ENCODE measurements at places on chromosomes 5 and 9.

GRCh38 chr9:107455425-107456135, 34.0 kb downstream of the KLF4 start:
- no peak for DNase-seq

GRCh38 chr5:5207828-5208227, 67.7 kb downstream of the ADAMTS16 start:
- no peak for DNase-seq

DNA sequence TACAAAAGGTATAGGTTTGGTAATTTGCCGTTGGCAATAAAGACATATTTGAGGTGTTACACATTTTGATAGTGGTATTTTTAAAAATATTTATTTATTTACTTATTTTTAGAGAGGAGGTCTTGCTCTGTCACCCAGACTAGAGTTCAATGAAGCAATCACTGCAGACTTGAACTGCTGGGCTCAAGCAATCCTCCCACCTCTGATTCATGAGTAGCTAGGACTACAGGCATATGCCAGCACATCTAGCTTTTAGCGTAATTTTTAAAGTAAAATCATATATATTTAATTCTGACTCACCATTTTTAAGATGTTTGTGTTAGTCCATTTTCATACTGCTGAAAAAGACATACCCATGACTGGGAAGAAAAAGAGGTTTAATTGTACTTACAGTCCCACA, 1974.3 kb downstream of the EFNA5 start:
- no peak for DNase-seq

- no peak for DNase-seq
These were observed 22.6 kb downstream of the PRRC2B start for GRCh38 chr9:131416509-131416908.

DNA sequence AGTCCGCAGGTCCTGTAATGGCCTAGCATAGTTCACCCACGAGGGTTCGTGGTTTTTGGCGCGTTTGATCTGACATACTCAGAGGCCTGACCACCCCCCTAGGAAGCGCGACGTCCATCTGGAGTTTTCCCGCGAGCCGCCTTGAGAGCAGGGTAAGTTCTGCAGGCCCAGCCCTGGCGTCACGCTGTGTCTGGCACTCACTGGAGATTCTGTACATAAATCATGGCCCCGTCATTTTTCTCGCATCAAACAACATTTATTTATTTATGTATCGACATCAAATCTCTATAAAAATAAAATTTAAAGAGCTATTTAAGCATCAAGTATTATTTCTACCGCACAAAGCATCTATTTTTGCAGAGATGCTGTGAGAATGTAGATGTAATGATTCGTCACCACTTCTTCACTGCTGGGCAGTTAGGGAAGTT, 437 bp upstream of the TRIM41 start:
- DNase-seq, result no peak

- no peak for DNase-seq
These were observed 120.4 kb upstream of the FST start for GRCh38 chr5:53359916-53360517.

DNA sequence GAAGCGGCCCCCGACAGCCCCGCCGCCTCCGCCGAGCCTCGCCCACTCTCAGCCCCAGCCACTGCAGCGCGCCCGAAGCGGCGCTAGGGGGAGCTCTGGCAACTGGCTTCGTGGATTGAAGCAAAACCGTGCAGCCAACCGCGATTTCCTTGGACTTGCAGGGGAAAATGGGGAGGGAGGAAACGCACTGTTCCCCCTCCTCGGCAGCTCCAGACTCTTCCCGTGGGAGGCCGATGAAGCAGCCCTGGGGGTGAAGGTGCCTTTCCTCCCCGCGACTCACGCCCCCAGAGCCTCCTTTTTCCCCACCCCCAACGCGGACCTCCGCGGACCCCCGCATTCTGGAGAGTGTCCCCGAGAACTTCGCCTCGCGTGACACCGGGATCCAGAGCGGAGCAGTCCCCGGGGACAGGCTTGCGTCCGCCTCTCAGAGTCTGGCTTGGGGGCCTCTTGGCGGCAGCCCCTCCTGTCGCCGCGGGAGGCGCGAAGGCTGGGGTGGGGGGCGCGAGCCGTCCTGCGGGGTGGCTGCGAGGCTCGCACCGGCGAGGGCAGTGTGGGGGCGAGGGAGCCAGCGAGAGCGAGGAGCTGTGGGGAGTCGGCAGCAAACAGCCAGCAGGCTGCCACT, 3.8 kb downstream of the IER5L start:
- DNase-seq, result peak; percentile 83

DNA sequence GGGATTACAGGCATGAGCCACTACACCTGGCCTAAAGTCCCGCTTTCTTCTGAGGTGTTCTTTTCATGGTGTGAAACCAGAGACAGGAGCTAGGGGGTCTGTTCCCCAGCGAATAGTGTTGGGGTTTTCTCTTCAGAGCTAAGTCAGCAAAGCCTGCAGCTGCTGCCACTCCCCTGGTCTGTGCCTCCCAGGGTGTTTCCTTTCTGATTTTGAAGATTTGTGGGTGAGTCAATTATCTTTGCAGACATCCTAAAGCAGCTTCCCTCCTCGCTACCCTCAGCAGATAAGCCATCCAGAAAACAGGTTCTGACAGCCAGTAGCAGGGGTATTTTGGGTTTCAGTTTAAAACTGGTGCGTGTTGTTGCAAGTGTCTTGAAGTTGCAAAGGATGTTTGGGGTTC, 72.0 kb upstream of the IQGAP2 start:
- no peak for DNase-seq

- no peak for DNase-seq
These were observed 305.0 kb downstream of the RAB3C start for GRCh38 chr5:58887721-58888409.

GRCh38 chr9:124254261-124254682, 3.5 kb upstream of the NEK6 start:
- DNase-seq, result no peak

- no peak for DNase-seq
These were observed 23.0 kb upstream of the GOLM1 start for GRCh38 chr9:86122311-86122710.

DNA sequence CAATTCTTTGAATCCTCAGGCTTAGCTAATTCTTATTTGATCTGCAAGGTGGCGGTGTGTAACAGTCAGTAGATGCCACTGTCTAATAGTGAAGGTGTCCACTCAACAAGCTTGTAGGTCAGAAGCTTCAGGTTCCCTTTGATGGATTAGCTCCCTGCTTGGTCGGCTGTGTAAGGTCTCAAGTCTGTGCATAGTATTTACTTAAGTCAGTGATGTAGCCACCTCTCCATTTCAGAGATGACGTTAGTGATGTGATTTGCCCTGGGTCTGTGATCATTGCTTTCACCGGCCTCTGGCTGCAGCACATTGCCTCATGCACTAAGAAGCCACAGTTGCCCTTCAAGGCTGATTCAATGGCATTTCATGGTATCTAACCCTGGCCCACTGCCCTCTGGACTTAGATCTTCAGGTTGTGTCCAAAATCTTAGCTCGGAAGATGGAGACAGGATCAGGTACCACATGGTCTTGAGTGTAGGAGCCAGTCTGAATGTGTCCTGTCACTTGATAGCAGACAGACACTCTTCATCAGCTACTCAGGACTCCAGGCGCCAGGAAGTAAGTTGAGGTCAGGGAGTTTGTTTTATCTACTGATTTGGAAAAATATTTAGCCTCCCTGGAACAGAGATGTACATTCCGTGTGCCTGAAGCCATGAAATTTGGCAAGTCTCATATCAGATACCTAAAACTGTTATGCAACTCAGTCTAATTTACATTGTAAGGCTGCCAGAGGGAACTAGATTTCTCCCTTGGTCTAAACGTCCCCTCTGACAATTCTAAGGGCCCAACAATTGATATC, 42.9 kb downstream of the SUB1 start:
- DNase-seq, result no peak

GRCh38 chr9:112056996-112057395, 118.1 kb downstream of the SUSD1 start:
- DNase-seq, result no peak

DNA sequence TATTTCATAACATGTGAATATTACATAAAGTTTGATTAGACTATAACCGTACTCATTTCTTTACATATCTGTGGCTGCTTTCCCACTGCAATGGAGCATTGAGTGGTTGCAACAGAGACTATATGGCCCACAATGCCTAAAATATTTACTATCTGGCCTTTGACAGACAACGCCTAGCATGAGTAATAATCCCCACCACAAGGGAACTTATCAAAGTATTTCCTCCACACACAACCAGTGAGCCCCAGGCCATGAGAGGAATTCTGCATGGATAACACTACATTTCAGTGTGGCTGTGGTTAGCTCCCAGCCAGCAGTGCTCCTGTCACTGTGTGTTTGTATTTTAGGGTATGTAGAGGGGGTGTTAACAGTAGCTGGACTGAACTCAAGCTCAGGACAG, 54.8 kb downstream of the FAM81B start:
- peak; percentile 10 for DNase-seq

DNA sequence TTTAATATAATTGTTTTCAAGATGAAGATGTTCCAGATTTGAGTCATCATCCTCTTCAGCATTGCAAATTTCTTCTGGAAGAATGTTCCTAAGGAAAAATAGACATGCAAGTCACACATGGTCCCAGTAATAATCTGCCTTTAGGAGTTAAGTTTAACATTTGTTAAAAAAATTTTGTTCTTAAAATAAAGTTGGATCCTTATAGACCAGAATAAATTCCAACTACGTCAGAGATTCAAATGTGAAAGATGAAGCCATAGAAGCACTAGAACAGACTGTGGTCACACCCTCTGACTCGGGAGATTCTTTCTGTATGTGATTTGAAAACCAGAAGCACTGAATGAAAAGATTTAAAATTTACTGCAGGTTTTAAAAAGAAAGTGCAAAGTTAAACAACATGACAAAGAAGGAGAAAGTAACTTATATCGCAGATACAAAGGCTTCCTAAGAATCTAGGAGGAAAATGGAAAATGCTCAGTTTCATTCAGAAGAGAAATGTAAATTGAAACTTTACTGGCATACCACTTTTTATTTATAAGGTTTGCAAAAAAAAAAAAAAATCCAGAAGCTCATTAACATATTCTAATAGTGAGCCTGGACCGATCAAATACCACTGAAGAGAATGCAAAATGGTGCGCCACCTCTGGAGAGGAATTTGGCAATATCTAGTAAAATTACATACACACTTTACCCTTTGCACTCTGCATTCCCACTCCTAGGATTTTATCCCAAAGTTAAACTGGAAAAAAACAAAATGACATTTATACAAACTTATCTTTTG, 14.3 kb upstream of the ASPN start:
- DNase-seq, result no peak

DNA sequence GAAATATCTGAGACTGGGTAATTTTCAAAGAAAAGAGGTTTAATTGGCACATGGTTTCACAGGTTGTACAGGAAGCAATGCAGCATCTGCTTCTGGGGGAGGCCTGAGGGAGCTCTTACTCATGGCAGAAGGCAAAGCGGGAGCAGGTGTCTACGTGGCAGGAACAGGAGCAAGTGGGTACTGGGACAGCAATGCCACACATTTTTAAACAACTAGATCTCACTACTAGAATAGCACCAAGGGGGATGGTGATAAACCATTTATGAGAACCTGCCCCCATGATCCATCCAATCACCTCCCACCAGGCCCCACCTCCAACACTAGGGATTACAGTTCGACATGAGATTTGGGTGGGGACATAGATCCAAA, 47.6 kb upstream of the HOMER1 start:
- DNase-seq, result no peak

- DNase-seq, result peak; percentile 19
These were observed 178.9 kb downstream of the MSX2 start for GRCh38 chr5:174903172-174903732.

DNA sequence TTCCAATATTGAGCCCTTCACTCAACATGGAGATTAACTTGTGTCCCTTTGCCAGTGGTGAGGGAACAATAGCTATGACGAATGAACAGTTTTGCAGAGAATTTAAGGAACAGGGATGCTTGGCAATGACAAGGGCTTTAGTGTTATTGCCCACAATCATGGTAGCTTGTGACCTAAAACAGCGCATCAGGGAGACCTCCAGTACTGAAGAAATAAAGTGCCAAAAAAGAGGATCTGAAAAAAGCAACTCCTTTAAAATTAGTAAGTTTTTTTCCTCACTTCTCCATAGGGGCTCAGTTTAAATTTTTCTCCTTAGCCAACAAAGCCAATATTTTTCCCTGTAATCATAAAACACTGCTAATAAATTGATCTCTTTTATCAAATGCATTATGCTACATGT, 41.8 kb upstream of the PAM start:
- DNase-seq, result no peak

DNA sequence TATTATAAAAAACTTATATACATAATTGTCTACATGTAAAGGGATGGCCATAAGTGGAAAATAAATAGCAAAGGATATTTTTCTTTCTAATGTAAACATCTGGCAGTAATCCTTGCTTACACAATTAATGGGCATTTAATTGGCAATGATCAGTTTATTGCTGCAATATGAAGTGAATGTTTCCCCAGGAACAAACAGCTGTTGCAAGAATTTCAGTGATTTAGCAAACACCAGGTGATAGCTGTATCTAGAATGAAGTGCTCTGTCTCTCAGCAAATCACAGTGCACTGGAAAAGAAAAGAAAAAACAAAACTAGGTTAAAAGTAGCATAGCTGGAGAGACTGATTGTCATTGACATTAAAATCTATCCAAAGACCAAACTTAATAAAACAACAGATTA, 594.5 kb upstream of the ARRDC3 start:
- DNase-seq, result no peak

- peak; percentile 89 for DNase-seq
These were observed 2.0 kb downstream of the IER5L start for GRCh38 chr9:129175825-129176633.

DNA sequence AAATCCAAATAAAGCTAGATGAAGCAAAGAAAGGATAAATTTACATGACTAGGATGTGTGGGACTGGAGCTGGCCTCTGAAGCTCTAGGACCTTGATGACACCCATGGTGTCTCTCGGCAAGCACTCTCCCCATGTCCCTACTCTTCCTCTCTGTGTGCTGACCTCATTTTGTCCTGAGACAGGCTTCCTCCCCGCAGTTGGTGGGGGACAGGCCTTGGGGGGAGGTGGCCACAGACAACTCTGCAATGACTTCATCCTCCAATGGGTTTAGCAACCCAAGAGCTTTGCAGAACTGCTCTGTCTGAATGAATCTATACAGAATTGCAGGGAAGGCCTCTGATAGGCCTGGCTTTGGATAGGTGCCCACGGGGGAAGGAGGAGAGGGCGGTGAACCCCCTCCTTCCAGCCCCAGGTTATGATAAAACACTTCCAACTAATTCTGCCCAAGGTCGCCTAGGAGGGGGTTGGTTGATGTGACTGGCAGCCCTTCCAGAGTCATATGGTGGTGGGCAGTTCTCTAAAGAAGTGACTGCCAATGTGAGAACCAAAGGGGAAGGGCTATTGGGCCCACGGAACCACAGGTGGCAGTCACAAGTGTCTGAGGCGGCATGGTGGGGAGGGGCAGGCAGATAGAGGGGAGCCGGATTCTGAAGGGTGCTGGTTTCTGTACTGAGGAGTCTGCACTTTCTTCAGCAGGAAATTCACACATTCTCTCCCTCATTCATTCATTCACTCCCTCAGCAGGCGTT, 6.0 kb downstream of the SLC6A7 start:
- no peak for DNase-seq

GRCh38 chr9:12776513-12777055, 1.8 kb downstream of the LURAP1L start:
- DNase-seq, result no peak

- DNase-seq, result no peak
These were observed 16.4 kb upstream of the C5orf47 start for GRCh38 chr5:173972607-173972924.

Data from HCT116 (cell line).